Posterior cingulate gyrus (tissue), 11 donors: ENCODE measurements at places on chromosomes 12 and 14.

- DNase-seq = no peak
Observed at GRCh38 chr12:54228471-54228870, 39.7 kb upstream of the SMUG1 start.

DNA sequence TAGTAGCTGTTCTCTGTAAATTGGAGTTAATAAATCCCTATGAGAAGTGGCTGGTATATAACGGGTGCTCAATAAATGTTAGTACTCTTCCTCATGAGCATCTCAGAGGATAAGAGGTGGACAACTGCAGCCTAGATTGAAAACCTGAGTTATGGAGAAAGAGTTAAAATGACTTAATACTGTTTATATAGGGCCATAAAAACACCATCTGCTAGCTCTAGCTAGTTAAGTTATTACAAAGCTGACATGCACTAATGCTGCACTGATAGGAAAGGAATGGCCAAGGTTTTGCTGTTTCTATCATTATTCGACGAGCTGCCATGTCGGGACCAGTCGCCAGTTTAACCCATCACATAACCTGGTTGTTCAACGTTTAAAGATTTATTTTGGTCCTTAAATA lies 72.0 kb upstream of the SEL1L start:
- DNase-seq = no peak

DNA sequence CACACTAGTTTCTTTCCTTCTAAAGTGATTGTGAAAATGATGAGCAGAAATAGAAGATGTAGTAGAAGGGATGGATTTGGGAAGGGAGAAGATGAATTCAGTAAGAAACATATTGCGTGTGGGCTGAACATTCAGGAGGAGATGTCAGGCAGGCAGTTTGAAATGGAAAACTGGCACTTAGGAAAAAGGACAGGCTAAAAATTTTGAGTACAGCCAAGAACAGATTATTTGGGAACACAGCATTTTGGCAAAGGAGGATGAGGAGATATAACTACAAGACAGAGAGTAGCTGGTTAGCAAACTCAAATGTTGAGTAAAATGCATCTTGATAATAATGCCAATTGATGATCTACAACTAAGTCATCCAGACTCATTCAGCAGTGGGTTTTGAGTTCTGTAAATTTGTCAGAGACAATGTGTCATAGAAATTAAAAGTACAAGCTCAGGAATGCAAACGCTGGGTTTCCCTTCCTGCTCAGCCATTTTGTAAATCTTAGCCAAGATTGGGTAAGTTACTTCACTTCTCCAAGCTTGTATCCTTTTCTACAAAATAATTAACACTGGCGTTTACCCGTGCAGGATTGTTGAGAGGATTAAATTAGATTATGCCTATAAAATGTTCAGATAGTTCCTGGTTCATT lies 255.0 kb downstream of the NAV3 start:
- no peak for DNase-seq

- no peak for DNase-seq
Observed at GRCh38 chr12:123445388-123446332, 9.2 kb upstream of the RILPL2 start.

- DNase-seq = no peak
Observed at GRCh38 chr12:2646341-2646740, 148.4 kb upstream of the FKBP4 start.

DNA sequence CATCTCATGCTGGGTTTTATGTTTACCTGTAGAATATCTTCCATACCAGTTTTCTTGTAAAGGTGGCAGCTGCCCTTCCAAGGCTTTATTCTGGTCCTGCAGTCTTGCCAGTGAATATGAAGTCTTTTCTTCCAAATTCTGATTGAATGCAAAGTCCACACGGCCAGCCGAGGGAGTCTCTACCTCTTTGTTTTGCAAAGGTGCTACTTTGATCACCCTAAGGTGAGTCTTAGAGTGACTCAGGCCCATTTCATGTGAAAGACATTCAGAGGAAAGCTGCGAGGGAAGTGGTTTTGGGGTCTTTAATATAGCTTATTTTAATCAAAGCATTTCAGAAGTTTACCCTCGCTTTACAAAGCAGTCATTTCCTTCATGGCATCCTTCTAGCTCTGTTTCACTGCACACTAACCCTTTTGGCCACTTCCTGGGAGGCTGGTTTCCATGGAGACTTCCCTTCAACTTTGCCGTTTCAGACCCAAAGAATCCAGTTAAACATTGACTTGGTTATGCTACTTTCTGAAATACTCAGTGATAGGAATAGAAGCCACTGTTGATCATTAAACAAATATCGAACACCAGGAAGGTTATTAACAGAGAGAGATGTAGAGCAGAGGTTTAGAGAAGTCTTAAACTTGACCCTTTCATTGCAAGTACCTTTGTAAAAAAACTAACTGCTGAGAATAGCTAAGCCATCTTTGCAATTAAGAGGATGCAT lies at the start of gene CCDC198:
Gene CCDC198, minus strand, starts transcription at position 391 of the 715 bp plus-strand sequence. Its CDS starts 142 bp downstream, at position 249.
- DNase-seq = no peak

GRCh38 chr12:26274441-26275312 lies 79.3 kb downstream of the SSPN start:
- DNase-seq = peak; percentile 64

DNA sequence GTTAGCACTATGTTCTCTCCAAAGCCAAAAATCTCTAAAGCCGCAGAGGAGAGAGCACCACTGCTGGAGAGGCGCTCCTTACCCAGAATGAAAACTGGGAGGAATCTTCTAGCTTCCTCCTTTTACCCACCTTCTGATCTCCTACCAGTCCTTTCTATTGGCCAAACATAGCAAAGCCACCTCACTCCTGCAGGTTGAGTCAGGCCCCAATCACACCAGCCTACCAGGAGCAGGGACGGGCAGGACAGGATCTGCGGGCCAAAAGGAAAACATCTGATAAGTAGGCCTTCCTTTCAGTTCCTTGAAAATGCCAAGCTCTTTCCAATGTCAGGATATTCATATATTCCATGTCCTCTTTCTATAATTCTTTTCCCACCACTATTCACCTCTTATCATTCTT lies 197.7 kb upstream of the CNOT2 start:
- DNase-seq = no peak

- no peak for DNase-seq
Observed at GRCh38 chr14:55015006-55015405, 11.9 kb downstream of the WDHD1 start.

DNA sequence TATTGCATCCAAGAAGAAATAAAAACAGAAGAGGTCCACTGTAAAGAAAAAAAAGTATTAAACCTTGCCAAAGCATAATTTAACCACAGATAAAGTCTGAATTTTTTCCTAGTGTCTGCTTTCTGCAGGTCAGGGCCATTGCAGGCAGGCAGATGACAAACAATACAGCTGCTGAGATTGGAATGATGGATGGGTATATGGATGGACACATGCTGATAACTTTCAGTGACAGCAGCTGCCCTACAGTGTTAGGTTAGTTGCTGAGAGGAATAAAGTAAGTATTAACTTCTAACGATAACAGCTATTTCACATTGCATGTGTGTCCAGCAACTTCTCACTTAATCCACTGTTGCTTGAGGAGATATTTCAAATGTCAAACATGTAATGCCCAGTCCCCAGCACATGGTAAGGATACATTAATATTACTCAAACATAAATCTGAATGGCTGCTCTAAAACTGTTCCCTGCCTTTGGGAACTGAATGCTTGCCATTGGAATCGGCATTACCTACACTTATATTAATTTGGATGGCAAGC lies 515.3 kb downstream of the RMST start:
- no peak for DNase-seq

- no peak for DNase-seq
Observed at GRCh38 chr12:60830381-60830780, 1234.6 kb downstream of the SLC16A7 start.

GRCh38 chr14:99231161-99231849 lies 40.7 kb downstream of the BCL11B start:
- no peak for DNase-seq

DNA sequence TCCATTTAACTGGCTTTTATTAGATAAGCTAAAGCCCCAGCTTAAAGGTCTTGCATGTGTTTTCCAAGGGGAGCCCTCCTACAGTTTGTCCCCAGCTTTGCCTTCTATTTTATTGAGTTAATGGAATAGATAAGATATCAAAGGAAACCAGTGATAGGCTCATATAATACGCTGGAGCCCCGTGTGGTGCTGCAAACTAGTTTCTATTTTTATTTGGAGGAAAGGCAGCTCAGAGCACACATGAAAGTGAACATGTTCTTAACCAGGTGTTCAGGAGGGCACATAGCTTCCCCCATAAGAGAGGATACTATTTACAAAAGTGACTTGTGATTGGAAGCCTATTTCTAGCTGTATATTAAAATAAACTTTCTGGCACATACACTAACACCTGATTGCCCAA lies 251.7 kb downstream of the PDZRN4 start:
- DNase-seq = no peak

DNA sequence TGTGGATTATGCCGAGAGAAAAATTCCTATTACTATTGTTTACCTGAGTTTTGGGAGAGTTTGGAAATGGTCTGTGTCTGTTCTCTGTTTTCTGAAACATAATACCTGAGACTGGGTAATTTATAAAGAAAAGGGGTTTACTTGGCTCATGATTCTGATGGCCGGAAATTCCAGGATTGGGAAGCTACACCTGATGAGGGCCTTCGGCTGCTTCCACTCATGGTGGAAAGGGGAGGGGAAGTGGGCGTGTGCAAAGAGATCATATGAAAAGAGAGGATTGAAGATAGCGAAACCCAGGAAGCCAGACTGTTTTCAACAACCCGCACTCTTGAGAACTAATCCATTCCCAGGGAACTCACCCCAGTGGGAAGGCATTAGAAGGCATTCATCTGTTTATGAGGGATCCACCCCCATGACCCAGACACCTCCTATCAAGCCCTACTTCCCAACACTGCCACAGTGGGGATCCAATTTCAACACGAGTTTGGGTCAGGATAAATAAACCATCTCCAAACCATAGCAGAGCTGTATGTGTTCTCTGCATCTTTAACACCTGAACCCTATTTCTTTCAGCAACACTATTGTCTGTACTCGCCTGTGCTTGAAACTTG lies 51.1 kb downstream of the APAF1 start:
- DNase-seq = no peak

DNA sequence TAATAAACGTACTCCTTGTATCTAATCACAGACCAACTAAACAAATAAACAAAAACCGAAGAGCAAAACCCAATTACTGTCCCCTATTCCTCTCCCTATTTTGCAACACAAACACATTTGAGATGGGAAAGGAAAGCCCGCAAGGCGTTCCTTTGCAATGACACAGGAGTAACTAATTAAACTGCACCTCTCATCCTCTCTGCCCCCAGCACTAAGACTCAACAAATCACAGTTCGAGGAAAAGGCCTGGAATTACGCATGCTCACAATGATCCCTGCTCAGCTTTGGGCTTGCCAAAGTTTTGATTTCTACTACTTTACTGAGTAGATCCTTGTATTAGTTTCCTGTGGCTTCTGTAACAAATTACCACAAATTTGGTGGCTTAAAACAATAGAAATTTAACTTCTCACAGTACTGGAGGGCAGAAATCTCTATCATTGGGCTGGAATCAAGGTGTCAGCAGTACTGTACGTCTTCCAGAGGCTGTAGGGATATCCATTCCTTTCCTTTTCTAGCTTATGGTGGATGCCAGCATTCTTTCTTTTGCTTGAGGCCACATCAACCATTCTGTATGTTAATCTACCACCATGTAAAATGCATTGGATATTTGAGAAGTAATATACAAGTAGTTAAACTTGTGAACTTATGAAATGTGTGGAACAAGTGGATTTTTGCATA lies 123.0 kb downstream of the NAV3 start:
- no peak for DNase-seq

DNA sequence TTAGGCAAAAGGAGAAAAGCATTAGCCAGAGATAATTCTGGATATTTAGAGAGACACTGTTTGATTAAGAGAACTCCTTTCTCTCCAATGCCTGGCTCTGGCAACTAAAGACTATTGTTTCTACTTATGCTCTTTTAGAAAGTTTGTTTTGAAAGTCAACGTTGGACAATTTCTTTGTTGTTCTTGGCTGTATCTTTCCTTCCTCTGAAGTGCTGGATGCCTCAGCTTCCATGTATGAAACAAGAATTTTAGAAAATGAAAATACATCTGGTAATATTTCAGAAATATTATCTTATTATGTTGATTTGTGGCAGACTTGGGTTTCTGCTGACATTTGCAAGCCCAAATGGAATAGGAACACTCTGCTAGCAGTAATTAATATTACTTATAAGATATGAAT lies 382.6 kb downstream of the SNAPC1 start:
- DNase-seq = no peak

DNA sequence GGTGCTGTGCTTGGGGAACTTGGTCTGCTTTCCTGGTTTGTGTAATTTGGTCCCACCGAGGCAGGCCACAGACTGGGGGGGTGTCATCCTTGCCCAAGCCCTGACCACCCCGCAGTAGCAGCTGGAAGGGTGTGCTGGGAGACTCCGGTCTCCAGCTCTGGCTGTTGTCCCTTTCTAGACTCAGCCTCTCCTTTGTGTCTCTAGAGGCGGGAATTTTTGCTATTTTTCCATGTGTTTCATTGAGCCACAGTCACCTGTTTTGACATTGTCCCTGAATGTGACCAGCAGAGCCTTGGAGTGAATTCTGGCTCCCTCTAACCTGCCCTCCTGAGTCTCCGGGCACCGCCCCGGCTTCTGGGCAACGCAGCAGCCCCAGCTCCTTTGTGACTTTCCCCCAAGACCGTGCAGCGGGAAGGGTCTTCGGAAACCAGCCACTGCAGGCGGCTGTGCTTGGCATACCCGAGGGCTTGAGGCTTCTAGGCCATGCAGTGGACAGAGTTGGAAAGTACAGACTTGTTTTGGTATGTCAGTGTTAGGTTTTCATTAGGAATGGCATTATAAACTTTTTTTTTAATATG lies 98.6 kb downstream of the TNFAIP2 start:
- no peak for DNase-seq

DNA sequence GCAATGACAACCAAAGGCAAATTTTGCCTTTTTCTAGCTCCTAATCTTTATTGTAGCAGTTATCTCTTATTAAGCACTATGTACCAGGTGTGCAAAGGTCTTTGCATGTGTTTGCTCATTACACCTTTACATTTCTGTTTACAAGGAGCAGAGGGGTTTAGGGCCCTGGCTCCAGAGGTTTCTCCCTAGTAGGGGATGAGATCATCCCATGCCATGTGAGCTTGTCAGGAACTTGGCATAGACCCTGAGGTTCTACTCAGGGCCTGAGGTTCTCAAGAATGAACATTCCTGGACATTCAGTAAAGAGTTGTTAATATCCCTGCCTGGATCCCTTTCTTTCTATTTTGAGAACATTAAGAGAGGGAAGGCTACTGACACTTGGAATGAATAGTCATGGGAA lies 292.0 kb downstream of the RPAP3 start:
- DNase-seq = no peak

- DNase-seq = no peak
Observed at GRCh38 chr12:52205612-52206303, 13.9 kb upstream of the KRT80 start.

DNA sequence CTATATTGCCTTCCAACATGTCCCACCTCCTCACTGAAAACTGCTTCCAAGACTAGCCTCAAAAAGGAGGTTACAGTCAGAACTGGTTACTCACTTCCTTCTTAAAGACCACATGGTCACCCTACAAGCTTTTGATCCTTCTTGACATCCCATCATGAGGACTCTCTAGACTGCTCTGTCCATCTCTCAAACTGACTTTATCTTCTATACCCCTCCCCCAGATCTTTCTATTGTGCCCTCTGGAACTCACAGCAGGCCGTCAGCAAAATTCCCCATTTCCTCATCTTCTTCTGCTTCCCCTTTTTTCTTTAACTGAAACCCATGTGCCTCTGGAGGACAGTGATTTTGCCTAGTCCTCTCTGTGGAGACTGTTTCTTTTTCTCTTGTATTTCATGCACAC lies 18.1 kb upstream of the IGF1 start:
- DNase-seq = no peak
